CD4-positive, alpha-beta T cell treated with Interleukin-1 beta for 1 hour (primary cell): ENCODE measurements at places on chromosomes 7 and 10.

DNA sequence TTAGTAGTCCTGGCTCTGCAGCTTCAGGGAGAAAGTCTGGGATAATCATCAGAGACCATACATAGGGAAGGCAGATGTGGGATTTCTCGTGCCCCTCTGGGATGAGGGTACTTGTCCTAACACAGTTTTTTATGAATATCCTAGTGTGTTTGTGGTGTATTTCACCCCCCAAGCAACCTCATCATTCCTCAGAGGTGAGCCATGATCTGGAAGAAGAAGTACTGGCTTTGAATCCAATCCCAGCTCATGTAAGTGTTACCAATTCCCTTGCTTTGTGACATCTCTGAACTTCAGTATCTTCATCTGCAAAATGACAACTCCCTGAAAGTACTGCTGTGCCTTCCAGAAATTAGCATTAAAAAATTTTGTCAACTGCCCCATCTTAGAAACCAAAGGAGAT lies 347.5 kb upstream of the ZMIZ1 start:
- no peak for DNase-seq

GRCh38 chr7:77388055-77388641 lies 28.0 kb downstream of the GSAP start:
- no peak for DNase-seq

GRCh38 chr10:13690281-13690825 lies 103.6 kb downstream of the PRPF18 start:
- no peak for DNase-seq

GRCh38 chr10:118729641-118730258 lies 25.0 kb downstream of the CACUL1 start:
- peak; percentile 28 for DNase-seq

DNA sequence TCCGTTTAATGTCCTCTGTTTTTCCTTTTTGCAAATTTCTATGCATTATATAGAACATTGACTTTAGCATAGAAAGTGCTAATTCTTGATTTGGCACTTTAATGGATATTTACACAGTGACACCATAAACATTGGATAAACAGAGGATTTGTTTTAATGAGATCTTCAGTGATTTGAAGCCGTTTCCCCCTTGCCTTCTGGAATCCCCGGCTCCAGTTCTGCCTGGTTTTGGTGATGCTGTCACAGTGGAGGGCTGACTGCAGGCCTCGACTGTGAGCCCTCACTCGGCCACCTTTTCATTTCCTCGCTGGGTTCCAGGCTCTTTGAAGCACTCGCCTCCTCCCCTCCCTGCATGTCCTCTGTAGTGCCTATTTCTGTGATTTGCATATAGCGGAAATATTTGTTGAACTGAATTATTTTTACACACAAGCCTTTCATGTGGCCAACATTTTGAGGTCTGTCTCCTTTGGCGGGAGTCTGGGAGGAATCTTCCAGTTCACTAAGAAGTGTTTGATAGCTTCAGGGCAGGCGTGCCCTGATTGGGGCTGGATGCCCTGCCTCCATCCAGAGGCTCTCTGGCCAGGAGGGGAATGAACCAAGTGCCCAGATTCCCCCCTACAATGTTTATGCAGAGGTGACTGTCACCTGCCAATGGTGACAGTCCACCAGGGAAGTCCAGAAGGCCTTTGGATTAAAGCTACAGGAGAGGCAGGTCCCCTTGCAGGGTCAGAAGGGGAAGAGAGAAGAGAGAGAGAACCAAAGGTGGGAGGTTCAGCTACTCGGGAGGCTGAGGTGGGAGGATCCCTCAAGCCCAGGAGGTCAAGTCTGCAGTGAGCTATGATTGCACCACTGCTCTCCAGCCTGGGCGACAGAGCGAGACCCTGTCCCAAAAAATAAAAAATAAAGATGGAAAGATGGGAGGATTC lies 67.5 kb downstream of the CUX1 start:
- DNase-seq: no peak

DNA sequence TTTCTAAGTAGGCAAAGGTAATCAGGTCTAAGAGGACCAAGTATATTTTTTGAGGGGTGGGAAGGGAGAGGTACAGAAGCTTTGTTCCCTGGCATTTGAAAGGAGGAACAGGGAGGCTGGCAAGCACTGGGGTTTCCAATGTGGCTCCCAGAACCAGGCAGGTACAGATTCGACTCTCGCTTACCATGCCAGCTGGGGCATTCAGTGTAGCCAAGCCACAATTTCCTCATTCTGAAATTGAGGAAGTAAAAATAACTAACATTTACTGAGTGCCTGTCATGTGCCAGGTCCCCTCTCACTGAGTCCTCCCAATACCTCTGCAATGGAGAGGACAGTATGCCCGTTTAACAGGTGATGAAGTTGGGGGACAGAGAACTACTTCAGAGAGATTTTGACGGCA lies 45.9 kb upstream of the BET1 start:
- peak; percentile 3 for DNase-seq

GRCh38 chr10:93300288-93300917 lies 181.7 kb downstream of the MYOF start:
- DNase-seq: no peak

- DNase-seq: no peak
These were observed 6.2 kb downstream of the TMEM236 start for GRCh38 chr10:17758200-17758599.

DNA sequence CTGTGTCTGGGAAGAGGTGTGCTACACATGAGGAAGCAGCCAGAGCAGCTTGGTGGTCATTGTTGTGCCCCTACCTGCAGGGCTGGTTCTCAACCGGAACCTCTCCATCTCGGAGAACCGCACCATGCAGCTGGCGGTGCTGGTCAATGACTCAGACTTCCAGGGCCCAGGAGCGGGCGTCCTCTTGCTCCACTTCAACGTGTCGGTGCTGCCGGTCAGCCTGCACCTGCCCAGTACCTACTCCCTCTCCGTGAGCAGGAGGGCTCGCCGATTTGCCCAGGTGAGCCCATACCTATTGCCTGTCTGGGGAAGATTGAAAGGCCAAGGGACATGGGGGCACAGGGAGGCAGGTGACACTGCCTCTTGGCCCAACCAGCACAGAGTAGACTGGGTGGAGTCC lies 29.3 kb upstream of the CSGALNACT2 start:
- DNase-seq: no peak

DNA sequence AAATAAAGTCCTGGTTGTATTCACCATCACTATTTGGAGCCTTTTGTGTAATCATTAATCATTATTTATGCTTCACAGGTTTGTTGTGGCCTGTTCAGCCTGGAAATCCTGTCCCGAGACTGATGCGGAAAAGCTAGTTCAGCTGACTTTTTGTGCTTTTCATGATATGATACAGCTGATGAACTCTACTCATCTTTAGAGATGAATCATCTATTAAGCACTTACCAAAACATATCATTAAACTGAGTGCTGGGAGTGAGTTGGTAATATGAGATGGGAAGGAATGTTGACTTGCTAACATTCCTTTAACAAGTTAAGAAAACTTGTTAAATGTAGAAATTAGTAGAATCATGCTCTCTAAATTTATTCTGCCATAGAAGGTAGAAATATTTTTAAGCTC lies 53.0 kb downstream of the CROT start:
- no peak for DNase-seq

- no peak for DNase-seq
These were observed 62.8 kb downstream of the EGFR start for GRCh38 chr7:55081472-55082227.

DNA sequence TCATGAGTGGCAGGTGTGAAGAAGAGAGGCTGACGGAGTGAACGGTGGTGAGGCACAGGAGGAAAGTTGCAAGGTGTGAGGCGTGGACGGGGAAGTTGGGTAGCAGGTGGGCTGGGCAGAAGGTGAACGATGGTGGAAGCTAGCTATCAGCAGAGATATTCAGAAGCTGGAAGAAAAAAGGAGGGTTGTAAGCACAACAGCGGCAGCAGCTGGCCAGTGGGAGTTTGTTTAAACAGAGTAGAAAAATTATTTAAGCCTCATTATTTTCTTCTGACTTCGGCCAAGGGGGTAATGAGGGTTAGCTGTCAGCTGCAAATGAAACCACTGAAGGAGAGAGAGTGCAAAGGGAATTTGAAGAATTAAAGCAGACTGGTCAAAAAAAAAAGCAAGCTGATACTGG lies 62.1 kb upstream of the PRKAR2B start:
- DNase-seq: no peak

DNA sequence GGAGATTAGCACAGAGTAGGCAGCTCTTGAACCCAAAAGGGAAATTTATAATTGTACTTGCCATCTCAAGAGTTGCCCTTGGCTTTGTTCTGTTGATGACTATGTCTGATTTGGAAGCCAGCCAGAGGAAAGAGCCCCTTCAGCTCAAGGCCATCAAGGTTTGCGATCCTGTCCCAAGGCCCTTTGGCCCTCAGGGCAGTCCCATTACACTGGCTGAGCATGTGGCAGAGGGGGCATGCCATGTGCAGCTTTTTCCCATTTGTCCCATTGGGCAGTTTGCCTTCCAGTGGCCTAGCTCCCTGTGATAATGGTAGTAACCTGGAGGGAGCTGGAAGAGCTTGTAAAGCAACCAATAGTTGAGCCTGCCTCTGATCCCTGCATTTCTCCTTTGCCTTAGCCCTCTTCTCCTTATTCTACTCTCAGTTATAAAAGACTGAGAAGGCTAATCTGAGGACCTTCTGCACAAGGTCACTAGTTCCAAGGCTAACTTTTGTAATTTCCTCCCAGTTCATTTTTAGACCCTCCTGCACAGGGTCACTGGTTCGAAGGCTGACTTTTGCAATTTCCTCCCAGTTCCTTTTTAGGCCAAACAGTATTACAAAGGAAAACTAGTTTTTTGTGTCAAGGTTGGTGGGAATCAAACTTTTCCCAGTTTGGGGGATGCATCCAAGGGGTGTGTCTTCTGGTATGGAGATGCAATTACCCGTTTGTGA lies 31.0 kb upstream of the ARHGAP12 start:
- no peak for DNase-seq

DNA sequence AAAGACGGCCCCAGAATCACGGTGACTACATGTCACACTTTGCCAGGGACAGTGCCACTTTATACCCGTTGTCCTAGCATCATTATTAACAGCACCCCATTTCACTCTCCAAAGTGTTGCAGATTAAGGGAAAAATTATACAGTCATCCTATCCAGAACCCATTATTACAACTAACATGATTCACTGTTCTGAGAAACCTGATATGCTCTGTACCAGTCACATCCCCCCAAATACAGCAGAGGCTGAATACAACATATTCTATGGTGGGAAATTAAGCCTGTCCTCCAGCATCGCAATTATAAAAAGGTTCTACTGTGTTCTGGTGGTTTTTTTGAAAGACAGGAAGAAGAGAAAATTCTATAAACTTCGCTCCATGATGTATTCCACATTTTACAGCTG lies 162.1 kb downstream of the JAZF1 start:
- no peak for DNase-seq

DNA sequence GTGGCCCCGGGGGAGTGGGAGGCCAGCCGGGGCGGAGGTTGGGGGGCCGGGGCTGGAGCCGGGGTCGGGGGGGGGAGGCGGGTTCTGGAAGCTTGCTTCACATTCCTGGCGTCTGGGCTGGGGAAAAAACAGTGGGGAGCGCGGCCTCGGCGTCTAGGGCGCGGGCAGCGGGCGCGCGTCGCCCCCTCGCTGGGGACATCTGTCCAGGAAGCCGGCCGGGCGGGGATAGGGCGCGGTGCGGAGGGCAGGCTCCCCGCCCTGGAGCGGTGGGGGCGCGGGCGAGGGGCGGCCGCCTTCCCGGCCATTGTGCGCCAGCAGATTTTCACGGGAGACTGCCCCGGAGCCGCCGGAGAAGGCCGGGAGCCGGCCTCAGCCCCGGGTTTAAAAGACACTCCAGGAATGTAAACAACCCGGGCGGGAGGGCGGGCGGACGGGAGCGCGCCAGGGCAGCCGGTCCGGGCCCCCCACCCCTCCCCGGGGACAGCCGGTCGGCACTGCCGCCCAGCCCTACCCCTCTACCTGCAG lies 1.4 kb downstream of the ZMIZ1 start:
- DNase-seq: no peak

DNA sequence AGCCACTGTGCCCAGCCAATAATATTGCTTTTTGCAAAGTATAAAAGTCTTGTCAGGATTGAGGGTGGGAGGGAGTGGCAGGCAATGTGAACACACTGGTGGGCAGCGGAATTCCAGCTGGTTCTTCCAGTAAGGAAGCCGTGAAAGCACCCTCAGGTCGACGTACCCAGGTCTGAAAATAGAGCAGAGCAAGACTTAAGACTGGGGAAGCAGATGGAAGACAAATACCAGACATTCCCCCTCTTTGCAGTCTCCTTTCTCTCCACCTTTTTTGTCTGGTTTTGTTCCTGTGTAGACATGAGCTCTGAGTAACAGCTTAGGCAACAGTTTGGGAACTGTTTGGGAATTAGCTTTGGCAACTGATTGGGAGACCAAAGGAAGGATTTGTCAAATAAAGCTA lies 17.6 kb upstream of the CSTF2T start:
- no peak for DNase-seq

GRCh38 chr10:6136215-6137201 lies 47.7 kb downstream of the RBM17 start:
- DNase-seq: no peak

DNA sequence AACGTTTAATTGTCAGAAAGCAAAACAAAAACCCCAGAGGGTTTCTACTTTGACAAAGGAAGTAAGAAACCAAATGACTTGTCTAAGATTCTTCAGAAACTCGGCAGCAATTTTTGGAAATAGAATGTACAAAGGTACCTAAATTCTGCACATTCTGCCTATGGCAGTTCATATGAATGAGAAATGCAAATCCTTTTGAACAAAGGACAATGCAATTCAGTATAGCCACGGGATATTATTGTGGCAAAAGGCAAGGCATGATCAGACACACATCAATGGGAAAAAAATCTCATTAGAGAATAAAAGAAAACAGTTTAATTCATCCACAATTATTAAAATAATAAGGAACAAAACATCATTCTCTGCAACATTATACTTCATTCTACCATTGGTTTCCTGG lies 93.4 kb downstream of the SEMA3C start:
- DNase-seq: no peak

DNA sequence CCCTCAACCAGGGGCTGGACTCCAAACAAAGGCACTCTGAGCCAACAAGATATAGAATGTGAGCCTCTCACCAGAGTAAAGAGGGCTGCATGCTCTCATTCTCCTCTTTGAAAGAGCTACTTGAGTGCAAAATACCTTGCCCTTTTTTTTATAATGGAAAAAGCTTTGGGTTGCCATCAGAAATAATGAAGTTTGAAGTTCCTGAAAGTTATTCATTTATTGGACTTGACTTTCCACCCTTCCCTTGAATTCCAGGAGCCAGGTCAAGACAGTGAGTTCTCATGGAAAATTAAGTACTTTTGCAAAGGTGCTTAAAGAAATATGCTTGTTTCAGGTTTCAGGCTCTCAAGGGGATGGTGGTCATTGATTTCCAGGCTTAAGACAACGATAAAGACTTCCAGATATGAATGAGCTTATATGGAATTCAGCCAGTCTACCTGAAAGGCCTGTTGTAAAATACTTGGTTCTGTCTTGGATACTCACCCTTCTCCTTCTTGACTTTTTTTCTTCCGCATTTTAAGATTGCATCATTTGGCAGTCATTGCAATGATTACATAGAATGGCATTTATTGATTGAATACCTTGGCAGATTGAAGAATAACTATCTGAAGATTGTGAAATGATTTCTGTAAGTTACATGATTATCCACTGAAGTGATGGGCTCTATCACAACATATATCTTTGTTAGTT lies 696.4 kb downstream of the INHBA start:
- no peak for DNase-seq
